Small intestine (tissue), 16 donors: ENCODE measurements at places on chromosomes 1 and 21. TPM values are rescaled to one million over a fixed set of nuclear protein-coding genes. Genes with fewer than 3 reads are reported as not detected.

- H3K27me3 ChIP-seq: no peaks in the 10 kb centered on the region
- no peaks in the 10 kb centered on the region for H3K36me3 ChIP-seq
- DNase-seq: no peak
- peaks cover 2% of the 10 kb centered on the region for H3K4me1 ChIP-seq
- H3K27ac ChIP-seq: no peak overlapping the region
Observed at GRCh38 chr1:86259390-86259789, 102.8 kb upstream of the COL24A1 start.

- no peak overlapping the region for H3K27ac ChIP-seq
- no peak for DNase-seq
- no peaks in the 10 kb centered on the region for H3K36me3 ChIP-seq
- H3K4me1 ChIP-seq: peaks cover 2% of the 10 kb centered on the region
- no peak overlapping the region for H3K4me3 ChIP-seq
Observed at GRCh38 chr1:210254298-210254697, 21.7 kb downstream of the SERTAD4 start.

DNA sequence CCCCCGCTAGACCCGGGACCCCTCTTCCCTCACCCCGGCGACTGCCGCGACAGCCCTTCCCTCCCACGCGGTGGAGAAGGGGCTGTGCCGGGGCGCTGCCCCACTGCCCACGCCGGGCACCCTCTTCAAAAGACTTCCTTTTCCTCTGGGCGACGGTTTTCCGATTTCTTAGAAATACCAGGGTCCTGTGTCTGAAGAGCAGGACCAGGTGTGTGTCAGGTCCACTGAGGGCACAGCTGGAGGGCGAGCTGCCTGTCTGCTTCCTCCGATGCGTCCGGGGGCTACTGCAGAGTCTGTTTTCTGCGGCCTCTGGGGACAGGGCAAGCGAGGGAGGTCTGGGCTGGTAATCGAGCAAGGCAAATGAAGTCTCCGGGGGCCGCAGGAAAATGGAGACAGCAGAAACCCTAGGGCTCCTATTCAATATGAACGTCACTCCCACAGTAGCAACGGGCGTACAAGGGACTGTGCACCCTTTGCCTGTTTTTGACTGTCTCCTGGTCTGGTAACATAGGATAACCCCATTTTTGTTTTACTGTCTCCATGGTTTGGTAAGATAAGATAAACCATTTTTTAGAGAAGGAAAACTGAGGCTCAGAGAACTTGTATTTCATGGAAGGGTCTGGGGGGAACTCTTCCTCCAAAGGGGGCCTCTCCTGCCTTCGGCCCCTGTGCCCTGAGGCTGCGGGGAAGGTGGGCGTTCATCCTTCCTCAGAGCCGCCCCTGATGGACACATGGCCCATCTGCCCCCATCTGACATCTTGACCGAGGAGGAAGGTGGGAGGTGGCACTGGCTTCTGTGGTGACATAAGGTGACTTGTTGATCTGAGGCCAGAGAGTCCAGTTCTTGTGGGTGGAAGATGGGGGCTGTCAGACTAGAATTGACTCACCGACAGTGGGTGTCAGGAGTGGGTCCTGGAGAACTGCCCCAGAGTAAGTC, 970 bp downstream of the TNFRSF1B start:
- no peaks in the 10 kb centered on the region for H3K36me3 ChIP-seq
- no peaks in the 10 kb centered on the region for H3K27me3 ChIP-seq
- H3K4me3 ChIP-seq: peak overlapping the region; percentile 95
- H3K4me1 ChIP-seq: peaks cover 2% of the 10 kb centered on the region
- no peak for DNase-seq
- H3K27ac ChIP-seq: peak overlapping the region; percentile 93

DNA sequence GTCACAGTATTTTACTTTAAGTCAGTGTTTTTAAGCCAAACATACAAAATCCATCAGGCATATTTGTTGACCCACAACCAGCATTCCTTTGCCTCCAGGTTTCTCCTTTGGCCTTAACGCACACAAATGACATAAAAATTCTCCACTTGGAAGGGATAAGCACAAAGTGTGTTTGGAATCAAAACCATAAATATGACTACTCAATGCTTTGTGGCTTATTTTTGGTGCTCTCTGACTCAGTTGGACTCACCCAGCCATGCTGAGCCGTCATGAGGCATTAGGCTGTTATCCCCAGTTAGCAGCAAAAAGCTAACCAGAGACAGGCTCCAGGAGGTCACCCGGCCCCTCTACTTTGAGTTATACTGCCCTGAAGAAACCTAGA, 948 bp downstream of the PRUNE1 start:
- no peaks in the 10 kb centered on the region for H3K36me3 ChIP-seq
- peaks cover 10% of the 10 kb centered on the region for H3K4me1 ChIP-seq
- H3K27me3 ChIP-seq: no peaks in the 10 kb centered on the region
- peak overlapping the region; percentile 88 for H3K27ac ChIP-seq

GRCh38 chr1:20154301-20154831, 15.2 kb downstream of the PLA2G2F start:
- no peak overlapping the region for H3K4me3 ChIP-seq
- no peak overlapping the region for H3K27ac ChIP-seq
- peaks cover 4% of the 10 kb centered on the region for H3K4me1 ChIP-seq
- no peaks in the 10 kb centered on the region for H3K27me3 ChIP-seq
- peak; percentile 75 for DNase-seq

DNA sequence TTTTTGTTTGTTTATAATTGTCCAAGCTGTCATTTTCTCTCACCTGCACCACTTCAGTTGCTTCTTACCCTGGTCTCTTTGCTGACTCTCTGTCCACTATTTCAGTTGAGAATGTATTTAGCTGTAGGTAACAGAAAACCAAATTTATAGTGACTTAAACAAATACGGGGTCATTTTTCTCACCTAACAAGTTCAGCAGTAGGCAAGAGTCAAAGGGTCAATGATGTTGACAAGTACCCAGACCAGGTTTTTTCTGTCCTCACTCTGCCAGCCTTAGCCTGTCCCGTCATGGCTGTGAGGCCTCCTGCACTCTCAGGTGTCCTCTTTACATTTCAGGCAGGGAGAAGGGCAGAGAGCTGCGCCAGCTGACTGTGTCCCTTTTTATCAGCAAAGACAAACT, 11.8 kb downstream of the RIIAD1 start:
- H3K27me3 ChIP-seq: no peaks in the 10 kb centered on the region
- H3K27ac ChIP-seq: no peak overlapping the region
- no peaks in the 10 kb centered on the region for H3K4me1 ChIP-seq
- DNase-seq: no peak
- H3K36me3 ChIP-seq: no peaks in the 10 kb centered on the region
- H3K4me3 ChIP-seq: no peak overlapping the region

DNA sequence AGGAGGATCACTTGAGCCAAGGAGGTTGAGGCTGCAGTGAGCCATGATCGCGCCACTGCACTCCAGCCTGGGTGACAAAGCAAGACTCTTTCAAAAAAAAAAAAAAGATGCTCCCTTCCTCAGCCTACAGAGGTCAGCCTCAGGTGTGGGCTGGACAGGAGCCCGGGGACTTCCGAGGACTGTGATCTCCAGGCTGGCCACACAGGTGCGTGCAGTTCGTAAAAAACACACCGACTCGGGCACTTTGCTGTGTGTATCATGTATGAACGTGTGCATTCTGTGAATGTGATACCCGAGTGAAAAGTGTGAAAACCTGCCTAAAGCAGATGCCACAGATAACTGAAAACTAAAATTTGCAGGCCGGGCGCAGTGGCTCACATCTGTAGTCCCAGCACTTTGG, 8.4 kb upstream of the CCDC27 start:
- H3K27ac ChIP-seq: no peak overlapping the region
- H3K4me3 ChIP-seq: no peak overlapping the region
- H3K36me3 ChIP-seq: no peaks in the 10 kb centered on the region
- no peaks in the 10 kb centered on the region for H3K27me3 ChIP-seq
- peaks cover 3% of the 10 kb centered on the region for H3K4me1 ChIP-seq

GRCh38 chr1:15345705-15346345, 63.9 kb upstream of the EFHD2 start:
- H3K27ac ChIP-seq: peak overlapping the region; percentile 24
- H3K36me3 ChIP-seq: no peaks in the 10 kb centered on the region
- H3K27me3 ChIP-seq: no peaks in the 10 kb centered on the region
- peaks cover 7% of the 10 kb centered on the region for H3K4me1 ChIP-seq
- no peak overlapping the region for H3K4me3 ChIP-seq
- DNase-seq: peak; percentile 88

DNA sequence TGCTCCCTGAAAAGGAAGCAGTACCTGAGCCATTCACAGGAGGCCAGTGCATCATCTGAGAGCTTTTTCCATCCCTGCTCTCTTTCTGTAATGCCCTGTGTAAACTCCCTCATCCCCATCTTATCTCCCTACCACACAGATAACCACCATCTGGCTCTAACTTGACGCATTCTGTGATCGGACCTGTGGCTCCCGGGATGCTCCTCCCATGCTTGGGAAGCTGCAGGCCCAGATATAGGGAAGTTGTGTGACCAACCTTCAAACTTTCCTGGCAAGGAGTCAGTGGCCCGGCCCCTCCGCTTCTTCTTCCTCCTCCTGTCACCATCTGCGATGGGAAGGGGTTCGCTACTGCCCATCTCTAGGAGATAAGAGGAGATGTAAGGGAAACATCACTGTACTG, 21.1 kb downstream of the MKNK1 start:
- H3K4me3 ChIP-seq: no peak overlapping the region
- no peak overlapping the region for H3K27ac ChIP-seq
- no peaks in the 10 kb centered on the region for H3K4me1 ChIP-seq

DNA sequence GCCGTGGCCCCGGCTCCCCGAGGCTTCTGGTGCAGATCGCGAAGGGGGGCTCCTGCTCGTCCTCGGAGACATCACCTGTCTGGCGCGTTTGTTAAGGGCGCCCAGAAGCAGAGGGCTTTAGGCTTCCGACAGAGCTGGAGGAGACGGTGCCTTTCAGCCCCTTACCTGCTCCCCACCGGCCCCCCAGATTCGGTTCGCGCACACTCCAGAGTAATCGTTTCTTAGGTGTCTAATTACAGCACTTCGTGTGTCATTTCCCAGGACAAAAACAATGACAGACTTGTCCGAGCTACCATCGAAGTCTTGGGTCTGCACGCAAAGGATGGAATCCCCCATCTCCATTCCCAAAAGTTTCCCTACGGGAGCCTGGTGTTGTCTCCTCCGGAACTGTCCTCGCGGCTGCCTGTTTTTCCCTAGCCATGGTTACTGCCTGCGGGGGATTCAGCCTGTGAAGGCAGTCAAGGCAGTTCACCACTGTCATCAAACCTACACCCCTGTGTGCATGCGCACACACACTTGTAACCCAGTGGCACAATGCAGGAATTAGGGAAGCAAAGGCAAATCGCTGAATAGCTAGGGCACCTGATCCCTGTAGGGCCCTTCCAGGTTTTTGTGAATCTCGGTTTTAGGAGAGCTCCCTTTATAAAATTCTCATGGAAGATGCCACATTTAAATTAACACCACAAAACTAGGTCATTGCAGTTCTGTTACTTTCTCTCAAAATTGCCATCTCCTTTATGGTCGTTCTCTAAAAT, 738 bp upstream of the CDC42BPA start:
- H3K36me3 ChIP-seq: no peaks in the 10 kb centered on the region
- peak; percentile 57 for DNase-seq
- peak overlapping the region; percentile 94 for H3K4me3 ChIP-seq
- H3K27ac ChIP-seq: peak overlapping the region; percentile 96
- H3K27me3 ChIP-seq: no peaks in the 10 kb centered on the region

GRCh38 chr1:47797575-47797974, 199.6 kb downstream of the TRABD2B start:
- H3K36me3 ChIP-seq: no peaks in the 10 kb centered on the region
- no peak overlapping the region for H3K27ac ChIP-seq
- no peaks in the 10 kb centered on the region for H3K4me1 ChIP-seq
- no peaks in the 10 kb centered on the region for H3K27me3 ChIP-seq

DNA sequence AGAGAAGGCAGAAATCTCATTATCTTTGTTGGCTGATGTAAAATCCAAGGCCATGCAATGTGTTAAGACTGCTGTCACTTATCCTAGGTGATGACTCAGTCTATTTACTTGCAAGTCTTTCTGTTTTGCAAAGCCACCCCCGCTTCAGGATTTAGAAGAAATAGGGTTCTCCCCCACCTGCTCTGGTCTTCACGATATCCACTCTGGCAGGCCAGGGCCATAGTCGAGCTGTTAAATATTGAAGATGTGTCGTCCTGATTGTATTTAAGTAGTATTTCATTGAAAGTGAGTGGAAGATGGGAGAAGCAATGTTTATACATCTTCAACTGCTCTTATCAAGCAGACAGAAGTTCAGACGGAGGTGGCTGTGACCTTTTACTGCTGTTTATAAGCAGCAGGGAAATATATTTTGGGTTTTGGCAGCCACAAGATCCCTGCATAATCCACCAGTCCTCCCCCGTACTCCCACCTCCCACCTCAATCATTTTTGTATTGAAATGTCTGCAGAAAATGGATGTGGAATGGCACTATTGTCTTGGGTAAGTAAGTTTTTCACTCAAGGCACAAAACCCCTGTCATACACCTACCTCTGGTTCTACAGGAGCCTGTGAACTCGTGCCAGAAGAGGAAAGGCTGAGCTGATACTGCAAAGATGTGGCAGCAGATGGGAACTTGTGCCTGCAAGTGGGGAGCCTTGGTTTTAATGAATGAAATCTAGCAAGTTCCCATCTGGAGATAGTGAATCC, 117.4 kb downstream of the MRPS6 start:
- no peak overlapping the region for H3K4me3 ChIP-seq
- DNase-seq: no peak
- H3K4me1 ChIP-seq: peaks cover 32% of the 10 kb centered on the region
- H3K27me3 ChIP-seq: no peaks in the 10 kb centered on the region
- no peak overlapping the region for H3K27ac ChIP-seq
- no peaks in the 10 kb centered on the region for H3K36me3 ChIP-seq

- no peaks in the 10 kb centered on the region for H3K36me3 ChIP-seq
- H3K27me3 ChIP-seq: no peaks in the 10 kb centered on the region
- no peak overlapping the region for H3K27ac ChIP-seq
- no peak for DNase-seq
- no peak overlapping the region for H3K4me3 ChIP-seq
Observed at GRCh38 chr1:158646465-158646864, 40.0 kb downstream of the SPTA1 start.

GRCh38 chr1:209720326-209720725, 15.7 kb downstream of the HSD11B1 start:
- H3K4me3 ChIP-seq: no peak overlapping the region
- H3K27me3 ChIP-seq: no peaks in the 10 kb centered on the region
- DNase-seq: no peak

DNA sequence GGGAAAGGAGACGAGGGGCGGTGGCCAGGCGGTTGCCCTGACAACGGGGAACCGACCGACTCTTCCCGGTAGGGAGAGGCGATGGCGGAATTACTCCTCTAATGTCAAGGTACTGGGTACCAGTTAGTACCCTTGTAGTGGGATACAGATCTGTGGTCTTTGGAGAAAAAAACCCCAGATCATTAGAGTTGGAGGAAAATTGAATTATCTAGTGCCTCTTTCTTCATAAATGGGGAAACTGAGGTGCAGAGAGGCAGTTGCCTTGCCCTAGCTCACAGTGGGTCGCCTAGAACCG, 545 bp upstream of the PEF1 start:
- H3K36me3 ChIP-seq: no peaks in the 10 kb centered on the region
- peaks cover 17% of the 10 kb centered on the region for H3K4me1 ChIP-seq
- no peak for DNase-seq
- peak overlapping the region; percentile 99 for H3K27ac ChIP-seq

The EVA1C gene
- polyA plus RNA-seq: 33.5 TPM

The PRELP gene
- polyA plus RNA-seq: 0.38 TPM

The RHD gene
- not detected for polyA plus RNA-seq

The TAS1R1 gene
- 0.27 TPM for polyA plus RNA-seq

The ZYG11A gene
- polyA plus RNA-seq: 0.22 TPM

The RYR2 gene
- 0.22 TPM for polyA plus RNA-seq
